ENCODE measurements at places on chromosomes 6 and 20.

GRCh38 chr6:44311304-44311703, 1.8 kb downstream of the AARS2 start:
- DNase-seq: no peak

- no peak for DNase-seq
Observed at GRCh38 chr6:131642565-131642964, 5.5 kb downstream of the ENPP3 start.

GRCh38 chr6:158061361-158061708, 79.7 kb downstream of the SYNJ2 start:
- no peak for DNase-seq

DNA sequence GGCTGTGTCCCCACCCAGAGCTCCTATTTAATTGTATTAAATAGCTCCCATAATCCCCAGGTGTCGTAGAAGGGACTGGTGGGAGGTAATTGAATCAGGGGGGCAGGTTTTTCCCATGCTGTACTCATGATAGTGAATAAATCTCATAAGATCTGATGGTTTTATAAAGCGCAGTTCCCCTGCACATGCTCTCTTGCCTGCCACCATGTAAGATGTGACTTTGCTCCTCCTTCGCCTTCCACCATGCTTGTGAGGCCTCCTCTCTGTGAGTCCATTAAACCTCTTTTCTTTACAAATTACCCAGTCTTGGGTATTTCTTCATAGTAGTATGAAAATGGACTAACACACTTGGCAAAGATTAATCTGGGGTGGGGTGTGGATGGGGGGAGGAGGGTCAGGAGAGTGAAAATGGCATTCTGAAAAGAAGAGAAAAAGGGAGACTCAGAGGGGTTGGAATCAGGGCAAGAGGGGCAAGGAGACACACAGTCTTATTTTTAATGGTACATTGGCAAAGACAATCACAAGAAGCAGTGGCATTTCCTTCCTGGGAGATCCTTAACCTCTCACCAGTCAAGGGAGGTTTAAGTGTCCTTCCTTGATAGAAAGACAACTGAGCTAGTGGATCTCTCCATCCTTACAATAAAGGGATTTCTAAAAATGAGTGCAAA, 37.5 kb upstream of the NOX3 start:
- DNase-seq: no peak

GRCh38 chr20:1632178-1632577, 12.4 kb upstream of the SIRPB1 start:
- DNase-seq: no peak

DNA sequence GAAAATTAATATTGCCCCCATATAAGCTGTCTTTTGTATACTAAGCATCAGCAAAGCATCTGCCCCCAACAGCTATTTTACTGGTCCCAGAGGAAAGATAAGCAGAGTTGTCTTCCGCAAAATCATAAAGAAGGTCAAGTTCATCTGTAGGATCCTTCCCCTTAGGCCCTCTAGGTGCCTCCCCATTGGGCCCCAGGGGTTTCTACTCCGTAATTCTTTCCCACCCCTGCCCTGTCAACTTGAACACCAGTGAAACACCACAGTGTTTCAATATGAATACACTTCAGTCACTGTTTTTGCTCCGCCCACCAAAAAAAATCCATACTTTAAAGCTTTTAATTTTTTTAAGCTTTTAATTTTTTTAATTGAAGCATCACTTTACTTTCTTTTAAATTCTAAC, 159.2 kb downstream of the ATXN1 start:
- DNase-seq: no peak

GRCh38 chr6:106729841-106730240, 100.5 kb downstream of the QRSL1 start:
- DNase-seq: no peak

Data from renal pelvis (tissue), 12 donors.